ENCODE measurements at places on chromosomes 4 and X.

DNA sequence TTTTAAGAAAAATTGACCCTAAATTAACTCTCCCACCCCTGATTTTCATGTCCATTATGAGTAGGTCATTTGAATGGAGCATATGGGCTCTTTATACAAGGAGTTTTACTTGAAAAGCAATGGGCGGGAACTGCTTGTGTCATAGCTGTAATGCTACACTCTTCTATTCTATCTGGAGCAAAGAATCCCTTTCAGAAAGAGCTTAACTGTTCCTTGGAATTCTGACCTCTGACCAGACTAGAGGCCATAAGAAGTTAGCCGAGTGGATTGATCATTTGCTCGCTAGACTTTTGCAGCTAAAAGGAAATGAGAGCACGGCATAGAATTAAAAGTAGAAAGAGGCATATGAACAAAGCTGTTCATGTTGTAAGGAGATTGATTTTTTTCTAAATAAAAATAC lies 79.1 kb downstream of the DOCK11 start:
- no peak for DNase-seq

DNA sequence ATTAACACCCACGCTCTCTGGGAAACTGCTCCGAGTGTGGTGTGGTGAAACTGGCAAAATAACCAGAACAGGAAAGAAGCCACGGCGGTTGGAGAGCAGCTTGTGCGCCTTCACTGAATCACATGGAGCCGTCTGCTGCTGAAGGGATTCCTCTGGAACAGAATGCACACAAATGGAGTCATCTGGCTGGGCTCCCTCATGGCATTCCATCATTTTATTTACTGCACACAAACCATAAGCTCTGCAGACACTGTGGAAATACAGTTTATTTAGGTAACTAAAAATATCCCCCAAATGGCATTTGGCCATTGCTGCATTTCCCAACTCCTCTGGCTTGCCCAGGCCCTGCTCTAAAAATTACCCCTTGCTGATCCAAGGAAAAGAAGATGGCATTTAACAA lies 187.0 kb upstream of the S100G start:
- DNase-seq = no peak

GRCh38 chr4:12987284-12987683 lies 496.9 kb downstream of the RAB28 start:
- no peak for DNase-seq

GRCh38 chr4:99983289-99983943 lies 33.3 kb upstream of the H2AZ1 start:
- DNase-seq = no peak

GRCh38 chrX:65921363-65921762 lies 118.5 kb downstream of the VSIG4 start:
- no peak for DNase-seq

GRCh38 chr4:155599085-155599484 lies 67.6 kb upstream of the GUCY1A1 start:
- DNase-seq = no peak

All from NCI-H2081 treated with DMSO at 0.1 percent for 48 hours (cell line).